GF-D8 (cell line): ENCODE measurements at places on chromosomes 11 and 22.

GRCh38 chr22:32644252-32645100, 157.0 kb upstream of the TIMP3 start:
- DNase-seq = peak; percentile 30

- DNase-seq = no peak
Measured at GRCh38 chr11:68025047-68025446, 5.4 kb upstream of the NDUFS8 start.

GRCh38 chr11:3093281-3094191, 36.3 kb upstream of the CARS1 start:
- DNase-seq = no peak

DNA sequence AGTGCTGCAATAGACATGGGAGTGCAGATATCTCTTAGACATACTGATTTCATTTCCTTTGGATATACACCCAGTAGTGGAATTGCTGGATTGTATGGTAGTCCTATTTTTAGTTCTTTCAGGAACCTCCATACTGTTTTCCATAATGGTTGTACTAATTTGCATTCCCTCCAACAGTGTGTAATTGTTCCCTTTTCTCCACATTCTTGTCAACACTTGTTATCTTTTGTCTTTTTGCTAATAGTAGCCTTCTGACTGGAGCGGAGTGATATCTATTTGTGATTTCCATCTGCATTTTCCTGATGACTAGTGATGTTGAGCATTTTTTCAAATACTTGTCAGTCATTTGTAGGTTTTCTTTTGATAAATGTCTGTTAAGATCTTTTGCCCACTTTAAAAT, 128.9 kb downstream of the CTNND1 start:
- DNase-seq = no peak

- no peak for DNase-seq
Measured at GRCh38 chr11:113603277-113604059, 102.6 kb downstream of the TMPRSS5 start.

DNA sequence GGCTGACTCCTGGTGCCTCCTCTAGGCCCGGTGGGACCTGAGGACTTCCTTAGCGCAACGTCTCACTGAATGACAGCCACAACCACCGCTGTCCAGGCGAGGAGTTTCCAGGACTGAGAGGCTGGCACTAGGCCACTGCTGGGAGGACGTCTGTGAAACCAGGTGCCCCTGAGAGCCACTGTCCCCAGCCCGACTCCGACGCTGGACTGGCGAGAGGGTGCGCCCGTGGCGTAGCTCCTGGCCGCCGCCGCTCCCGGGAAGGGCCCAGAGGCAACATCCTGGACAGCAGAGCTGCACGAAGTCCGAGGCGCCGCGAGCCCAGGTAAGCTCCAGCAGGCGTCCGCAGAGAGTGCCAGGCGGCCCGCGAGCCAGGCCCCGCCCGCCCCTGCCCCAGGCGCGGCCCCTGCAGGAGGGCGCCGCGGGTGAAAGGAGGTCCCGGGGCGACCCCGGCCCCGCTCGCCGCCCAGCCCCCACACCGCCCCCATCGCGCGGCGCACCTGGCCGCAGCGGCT, 525 bp downstream of the DGCR2 start:
- no peak for DNase-seq

DNA sequence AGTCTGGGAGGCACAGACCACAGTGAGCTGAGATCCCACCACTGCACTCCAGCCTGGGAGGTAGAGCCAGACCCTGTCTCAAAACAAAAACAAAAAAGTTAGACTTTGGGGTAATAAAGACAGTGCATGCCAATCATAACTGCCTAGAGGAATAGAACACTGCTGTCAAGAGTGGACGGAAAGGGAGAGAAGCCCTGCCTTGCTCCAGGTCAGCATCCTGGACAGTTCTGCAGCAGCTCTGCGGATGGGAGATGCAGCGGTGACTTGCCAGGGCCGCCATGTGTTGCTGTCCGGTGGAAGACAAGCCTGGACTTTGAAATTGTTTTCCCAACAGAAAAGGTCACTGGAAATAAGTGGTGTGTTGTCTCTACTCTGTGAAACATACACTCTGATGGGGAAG, 618.2 kb downstream of the TBC1D22A start:
- no peak for DNase-seq

DNA sequence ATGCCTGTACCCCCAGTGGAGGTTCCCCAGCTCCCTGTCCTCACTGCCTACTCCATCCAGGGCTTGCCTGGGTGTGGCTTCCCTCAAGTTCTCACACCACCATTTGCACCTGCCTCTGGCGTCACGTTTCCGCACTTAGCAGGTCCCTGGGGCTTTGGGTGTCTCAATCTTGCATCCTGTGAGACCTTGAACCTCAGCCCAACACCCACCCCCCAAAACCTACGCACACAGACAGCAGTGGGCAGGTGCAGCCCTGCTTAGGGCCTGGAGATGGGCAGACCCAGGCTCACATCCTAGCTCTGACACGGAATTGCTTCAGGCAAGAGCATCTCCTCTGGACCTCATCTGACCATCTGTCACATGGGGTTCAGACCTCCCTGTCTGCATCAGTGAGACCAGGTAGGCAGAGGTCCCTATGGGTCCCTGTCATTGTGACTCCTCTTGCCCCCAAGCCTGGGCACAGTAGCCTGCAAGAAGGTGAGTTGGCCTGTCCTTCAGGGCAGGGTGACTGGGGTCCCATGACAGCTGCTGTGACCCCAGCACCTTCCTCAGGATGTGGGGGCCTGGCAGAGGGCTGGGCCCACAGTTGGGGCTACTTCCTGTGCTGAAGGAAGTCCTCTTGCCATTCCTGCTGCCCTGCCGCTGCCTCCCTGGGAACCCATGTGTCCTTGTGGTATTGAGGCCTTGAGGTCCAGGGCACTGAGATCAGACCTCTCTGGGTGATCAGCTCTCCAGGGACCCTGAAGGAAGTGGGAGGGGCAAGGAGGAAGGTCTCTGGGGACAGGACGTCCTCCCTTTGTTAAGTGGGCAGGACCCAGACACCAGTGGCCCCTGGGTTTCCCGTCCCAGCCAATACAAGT, 2.0 kb downstream of the SIPA1 start:
- DNase-seq = peak; percentile 92

GRCh38 chr11:65401073-65401802, 14.8 kb downstream of the FRMD8 start:
- no peak for DNase-seq

DNA sequence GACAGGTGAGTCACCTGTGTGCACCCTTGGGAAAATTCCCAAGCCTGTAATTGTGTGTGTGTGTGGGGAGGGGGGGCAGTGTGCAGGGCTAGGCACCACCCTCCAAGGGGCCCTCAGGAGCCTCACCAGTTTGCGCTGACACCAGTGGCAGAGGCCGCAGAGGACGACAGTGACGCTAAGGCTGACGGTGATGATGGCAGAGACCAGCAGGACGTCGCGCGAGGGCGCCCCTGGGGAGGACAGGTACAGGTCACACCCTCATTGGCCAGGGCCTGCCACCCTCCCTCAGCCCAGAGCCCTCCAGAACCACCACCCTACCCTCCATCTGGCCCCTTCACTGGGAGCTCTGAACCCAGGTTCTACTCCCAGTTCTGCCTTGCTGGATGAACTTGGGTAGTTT, 24.9 kb downstream of the SYT7 start:
- DNase-seq = no peak

DNA sequence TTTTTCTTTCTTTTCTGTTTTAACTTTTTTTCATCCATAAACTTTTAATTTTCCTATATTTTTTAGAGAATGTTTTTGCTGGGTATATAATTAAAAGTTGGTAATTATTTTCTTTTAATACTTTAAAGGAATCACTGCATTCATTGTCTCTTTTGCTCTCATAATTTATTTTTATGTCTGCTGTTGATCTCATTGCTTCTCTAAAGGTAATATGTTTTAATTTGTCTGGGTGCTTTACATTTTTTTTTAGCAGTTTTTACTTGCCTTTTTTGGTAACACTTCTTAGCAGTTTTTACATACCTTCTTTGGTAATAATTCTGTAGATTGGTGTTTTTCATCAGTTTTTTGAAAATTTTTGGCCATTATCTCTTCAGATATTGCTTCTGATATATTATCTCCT, 89.4 kb upstream of the BMAL1 start:
- DNase-seq = no peak

DNA sequence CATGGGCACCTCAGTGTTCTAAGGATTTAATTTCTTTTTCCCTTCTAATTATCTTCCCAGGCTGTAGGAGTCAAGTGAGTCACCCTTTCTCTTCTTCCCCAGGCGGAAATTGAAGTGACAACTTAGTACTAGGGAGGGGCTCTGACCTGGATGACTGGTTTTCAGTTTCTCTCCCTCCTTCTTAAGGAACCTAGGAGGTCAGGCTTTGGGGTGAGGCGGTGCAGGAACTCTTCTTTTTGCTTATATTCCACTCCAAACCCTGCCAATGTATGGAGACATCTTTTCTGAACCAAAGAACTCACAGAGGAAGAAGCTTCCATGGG, 12.6 kb downstream of the ZDHHC5 start:
- DNase-seq = no peak
